COLO829 (cell line): ENCODE measurements at places on chromosomes 6 and 20.

- DNase-seq = no peak
Measured at GRCh38 chr6:146422789-146423375, 120.8 kb upstream of the RAB32 start.

DNA sequence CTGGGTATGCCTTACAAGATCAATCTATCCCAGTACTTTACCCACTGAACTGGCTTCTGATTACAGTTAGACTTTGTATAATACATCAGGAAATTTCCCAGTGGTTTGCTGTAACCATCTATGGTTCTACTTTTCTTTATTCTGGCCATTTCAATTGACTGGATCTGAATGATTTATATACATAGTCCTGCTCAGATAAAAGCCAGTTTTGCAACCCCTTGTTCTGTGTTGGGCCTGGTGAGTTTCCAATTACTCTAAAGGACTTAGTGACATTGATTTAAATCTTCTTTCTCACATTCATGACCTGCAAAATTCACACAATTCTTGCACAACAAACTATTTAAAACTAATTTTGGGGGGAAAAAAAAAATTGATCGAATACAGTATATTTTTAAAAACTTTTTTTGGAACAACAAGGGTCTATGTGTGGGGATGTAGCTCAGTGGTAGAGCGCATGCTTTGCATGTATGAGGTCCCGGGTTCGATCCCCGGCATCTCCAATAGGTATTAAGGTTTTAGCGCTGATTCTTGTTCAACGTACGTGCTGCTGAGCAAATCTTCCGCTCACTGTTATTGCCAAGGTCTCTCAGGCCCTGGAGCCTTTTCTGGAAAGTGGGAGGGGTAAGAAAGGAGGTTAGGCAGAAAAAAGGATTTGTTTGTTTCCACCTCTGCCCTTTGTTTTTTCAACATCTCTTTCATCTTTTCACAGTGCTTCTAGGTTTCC, 117.5 kb downstream of the GPX5 start:
- peak; percentile 75 for DNase-seq

DNA sequence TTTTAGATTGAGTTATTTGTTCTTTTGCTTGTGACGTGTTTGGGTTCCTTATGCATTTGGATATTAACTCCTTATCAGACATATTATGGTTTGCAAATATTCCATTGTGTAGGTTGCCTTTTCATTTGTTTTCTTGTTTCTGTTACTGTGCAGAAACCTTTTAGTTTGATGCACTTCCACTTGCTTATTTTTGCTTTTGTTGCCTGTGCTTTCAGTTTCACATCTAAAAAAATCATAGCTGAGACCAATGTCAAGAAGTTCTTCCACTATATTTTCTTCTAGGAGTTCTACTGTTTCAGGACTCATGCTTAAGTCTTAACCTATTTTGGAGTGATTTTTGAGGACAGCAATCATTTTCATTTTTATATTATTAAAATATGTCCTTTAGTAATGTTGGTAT, 113.5 kb downstream of the EPM2A start:
- no peak for DNase-seq

DNA sequence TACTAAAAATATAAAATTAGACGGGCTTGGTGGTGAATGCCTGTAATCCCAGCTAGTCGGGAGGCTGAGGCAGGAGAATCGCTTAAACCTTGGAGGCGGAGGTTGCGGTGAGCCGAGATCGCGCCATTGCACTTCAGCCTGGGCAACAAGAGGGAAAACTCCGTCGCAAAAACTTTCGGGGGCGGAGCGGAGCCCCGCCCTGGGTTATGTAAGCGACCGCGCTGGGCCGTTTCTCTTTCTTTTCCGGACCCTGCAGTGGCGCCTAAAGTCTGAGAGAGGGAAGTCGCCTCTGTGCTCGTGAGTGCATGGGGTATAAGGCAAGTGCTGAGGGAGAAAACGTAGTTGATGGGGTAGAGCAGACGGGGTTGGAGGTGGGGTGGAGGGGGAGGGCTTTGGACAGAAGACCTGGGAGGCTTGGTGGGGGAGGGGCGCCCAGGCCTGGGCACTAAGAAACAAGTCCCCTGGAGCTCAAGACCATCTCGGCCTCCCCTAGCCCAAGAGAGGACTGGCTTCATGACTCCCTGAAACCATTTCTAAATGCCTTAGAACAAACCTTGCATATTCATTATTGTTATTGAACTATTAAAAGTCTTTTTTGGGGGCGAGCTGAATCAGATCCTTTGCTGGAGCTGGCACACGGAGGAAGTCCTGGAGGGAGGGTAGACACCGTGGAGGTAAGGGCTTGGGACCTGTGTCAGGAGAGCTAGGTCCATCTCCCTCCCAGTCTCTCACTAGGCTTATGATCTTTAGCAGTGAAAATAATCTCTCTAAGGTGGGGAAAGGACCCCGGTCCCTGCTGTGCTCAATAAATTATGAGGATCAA, 2.7 kb upstream of the MICA start:
- peak; percentile 18 for DNase-seq

DNA sequence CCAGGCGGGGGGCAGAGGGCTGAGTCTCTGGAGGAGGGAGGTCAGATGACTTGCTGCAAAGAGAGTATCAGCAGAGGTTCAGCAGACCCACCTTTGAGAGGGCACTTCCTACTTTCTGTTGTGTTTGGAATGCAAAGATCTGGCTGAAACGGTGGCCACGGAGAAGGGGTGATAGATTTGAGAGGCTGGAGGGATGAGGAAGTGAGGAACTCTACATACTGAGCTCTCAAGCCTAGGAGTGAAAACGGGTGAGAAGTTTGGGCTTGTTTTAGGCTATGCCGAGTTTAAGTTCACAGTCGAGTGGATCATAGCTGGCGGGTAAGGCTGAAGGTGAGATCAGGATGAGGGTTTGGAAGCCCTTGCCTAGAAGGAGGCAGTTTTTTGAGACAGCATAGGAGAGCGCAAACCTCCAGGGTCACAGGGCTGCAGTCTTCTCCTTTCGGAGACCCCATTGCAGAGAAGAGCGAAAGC, 477 bp upstream of the ITPA start:
- no peak for DNase-seq

GRCh38 chr6:118815495-118815894, 78.5 kb upstream of the ASF1A start:
- no peak for DNase-seq

GRCh38 chr20:50317609-50318008, 127.0 kb downstream of the CEBPB start:
- DNase-seq = no peak

- DNase-seq = no peak
Measured at GRCh38 chr6:32073101-32073500, 34.9 kb downstream of the CYP21A2 start.

- no peak for DNase-seq
Measured at GRCh38 chr20:31677553-31678260, 40.0 kb downstream of the COX4I2 start.

GRCh38 chr6:129314575-129314974, 395.4 kb downstream of the ARHGAP18 start:
- DNase-seq = no peak

DNA sequence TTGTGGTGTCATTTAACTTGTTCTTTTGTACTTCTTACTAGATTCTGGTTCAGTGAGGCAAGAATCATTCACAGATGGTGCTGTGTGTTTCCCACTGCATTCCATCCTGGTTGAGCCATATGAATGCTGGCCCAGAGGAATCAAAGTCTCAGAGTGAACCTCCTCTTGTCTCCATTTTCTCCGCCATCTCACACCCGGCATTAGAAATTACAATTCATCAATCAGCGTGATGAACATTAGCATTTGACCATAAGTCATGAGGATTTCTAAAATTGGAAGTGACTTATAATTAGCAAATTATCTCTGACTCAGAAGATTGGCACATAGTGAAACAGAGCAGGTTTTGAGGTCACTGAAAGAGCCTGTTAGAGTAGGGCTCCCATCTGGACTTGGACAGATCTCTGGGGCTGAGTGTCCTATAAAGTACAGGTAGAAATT, 25.2 kb downstream of the TNFAIP3 start:
- no peak for DNase-seq

DNA sequence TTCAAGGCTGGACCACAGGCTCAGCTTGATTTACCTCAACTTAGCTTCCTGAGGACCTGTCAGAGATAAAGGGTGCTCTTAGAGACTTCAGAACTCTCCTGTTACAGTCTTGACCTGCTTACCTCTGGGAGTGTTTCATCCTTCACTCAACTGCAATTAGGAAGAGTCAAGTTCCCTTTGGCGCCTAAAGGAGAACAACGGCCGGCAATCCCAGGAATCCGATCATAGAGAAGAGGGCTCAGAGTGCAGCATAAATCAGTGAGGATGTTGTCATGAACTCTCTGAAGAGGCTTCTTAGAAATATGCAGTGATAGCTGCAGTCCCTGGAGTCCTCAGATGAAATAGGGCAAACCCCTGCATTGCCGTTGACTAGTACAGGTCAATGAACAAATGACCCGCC, 36.4 kb downstream of the LYRM2 start:
- DNase-seq = no peak

DNA sequence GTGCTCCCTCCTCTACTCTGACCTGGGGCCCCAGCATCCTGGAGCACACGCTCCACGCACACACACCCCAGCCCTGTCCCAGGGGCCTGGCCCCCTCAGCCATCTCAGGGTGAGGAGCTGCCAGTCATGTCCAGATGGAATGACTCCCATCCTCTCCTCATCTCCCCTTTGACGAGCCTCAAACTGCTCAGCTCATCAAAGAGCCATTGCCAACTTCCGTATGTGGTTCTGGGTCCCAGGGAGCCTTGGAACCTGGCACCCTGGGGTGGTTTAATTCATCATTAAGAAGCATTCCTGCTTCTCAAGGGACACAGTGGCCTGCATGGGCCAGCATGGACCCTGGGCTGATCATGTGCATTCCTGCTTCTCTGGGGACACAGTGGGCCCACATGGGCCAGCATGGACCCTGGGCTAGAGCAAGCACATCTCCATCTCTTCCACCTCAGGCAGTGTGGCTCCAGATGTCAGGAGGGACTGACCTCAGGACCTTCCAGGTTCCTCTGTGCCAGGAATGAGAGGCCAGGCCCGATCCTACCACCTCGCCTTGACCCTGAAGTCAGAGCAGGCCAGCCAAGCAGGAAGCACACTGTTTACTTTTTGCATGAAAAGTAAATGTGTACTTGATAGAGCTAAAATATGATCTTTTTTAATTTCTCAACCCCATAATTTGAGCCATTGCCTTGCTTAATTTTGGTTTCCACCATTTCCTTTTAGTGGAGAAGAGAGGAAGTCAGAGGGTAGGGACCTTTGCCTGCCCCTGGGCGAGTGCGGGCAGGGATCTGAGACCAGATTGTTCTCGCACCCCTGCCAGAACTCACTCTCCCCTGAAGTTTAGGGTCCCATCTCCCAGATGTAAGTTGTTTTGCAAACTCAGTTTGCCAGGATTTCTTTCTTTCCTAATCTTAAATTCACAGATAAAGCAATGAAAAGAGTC, 26.1 kb downstream of the SPATA2 start:
- no peak for DNase-seq

GRCh38 chr6:163054641-163055040, 326.9 kb downstream of the PACRG start:
- DNase-seq = no peak

DNA sequence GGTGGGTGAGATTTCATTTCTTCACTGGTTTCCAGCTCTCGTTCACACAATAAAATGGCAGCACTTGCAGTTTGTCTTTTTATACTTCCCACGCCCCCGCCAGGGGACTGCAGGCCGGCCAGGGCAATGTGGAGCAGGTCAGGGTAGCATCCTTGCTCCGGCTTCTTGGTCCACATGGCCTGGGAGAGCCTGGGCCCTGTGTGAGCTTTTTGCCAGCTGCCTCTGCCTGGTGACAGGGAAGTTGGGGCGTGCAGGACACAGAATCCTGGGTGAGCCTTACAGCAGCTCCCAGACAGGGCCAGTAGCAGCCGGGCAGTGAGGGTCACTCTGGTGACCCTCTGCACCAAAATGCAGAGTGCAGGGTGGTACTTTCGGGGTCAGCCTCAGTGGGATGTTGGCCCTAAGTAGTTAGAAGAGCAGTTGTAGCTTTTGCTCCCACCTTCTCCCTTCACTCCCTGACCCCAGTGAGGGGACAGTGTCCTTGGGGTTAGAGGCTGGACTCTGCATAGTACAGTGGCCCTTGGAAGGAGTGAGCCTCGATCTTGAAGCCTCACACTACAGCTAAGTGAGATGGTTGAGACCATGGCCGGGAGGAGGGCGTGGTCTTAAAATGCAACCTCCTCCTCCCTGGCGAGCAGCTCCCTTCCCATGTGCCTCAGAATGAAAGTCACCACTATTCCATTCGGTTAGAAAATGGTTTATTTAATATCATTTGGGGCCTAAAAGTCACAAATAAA, 23.8 kb downstream of the PYGB start:
- DNase-seq = no peak

DNA sequence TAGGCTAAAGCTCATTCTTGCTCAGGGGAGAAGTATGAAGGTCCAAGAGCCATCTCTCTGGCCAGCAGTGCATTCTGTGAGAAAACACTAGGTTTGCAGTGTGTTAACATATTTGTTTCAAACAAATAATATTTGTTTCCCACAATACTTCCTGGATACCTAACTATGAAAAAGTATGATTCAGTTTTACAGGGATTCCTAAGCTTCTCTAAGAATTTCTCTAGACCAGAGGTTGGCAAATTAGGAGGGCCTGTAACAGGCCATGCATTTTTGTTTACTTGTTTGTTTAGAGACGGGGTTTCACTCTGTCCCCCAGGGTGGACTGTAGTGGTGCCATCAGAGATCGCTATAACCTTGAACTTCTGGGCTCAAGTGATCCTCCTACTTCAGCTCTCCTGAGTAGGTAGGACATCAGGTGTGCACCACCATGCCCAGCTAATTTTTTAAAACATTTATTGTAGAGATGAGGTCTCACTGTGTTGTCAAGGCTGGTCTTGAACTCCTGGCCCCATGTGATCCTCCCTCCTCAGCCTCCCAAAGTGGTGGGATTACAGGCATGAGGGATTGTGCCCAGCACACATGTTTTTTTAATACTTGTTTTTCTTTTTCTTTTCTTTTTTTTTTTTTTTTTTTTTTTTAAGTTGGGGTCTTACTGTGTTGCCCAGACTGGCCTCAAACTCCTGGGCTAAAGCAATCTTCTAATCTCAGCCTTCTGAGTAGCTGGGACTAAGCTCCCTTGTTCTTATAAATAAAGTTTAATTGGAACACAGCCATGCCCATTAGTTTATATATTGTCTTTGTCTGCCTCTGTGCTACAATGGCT, 71.7 kb downstream of the ADGRG6 start:
- no peak for DNase-seq

DNA sequence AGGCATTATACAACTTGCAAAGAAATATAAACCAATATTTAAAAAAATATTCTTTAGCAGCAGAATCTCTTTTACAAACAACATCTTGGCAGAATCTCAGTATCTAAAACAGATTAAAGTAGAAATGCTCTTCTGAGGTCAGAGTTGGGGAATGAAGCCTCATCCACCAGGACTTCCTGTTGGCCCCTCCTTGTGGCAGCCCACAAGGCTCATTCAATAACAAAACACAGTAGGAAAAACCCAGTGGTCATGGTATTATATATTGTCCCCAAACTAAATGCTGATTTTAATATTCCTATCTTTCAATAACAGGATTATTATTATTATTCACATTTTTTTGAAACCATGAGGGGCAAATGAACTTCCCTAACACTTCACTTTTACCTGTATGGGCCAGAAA, 368.6 kb downstream of the BTBD9 start:
- DNase-seq = no peak

- DNase-seq = no peak
Measured at GRCh38 chr6:782141-782540, 89.2 kb upstream of the EXOC2 start.
